ENCODE measurements at places on chromosomes 2 and 18.

- DNase-seq = no peak
Measured at GRCh38 chr2:181947273-181947672, 38.4 kb upstream of the PPP1R1C start.

- no peak for DNase-seq
Measured at GRCh38 chr2:230790981-230791380, 73.8 kb upstream of the ITM2C start.

GRCh38 chr2:202765436-202765835, 106.1 kb downstream of the ICA1L start:
- DNase-seq = no peak

GRCh38 chr2:86029873-86030272, 75.8 kb downstream of the POLR1A start:
- DNase-seq = no peak

- peak; percentile 62 for DNase-seq
Measured at GRCh38 chr18:5943514-5943913, 48.2 kb upstream of the TMEM200C start.

DNA sequence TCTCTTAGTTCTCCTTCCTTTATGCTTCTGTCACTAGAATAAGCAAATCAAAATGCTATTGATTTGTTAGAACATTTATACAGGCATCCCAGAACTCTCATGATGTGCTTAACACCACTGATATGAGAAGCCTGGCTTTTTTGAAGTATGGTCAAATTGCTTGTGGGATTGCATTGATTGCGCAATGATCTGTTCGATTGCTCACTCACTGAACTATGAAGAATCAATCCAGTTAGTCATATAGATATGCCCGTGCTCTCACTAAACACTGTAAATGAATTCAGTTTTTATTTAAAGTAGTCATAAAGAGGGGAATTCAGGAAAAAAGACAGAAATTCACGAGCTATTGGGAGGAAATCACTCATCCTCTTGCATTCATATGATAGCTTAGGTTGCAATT, 1237.8 kb downstream of the SUCLG1 start:
- no peak for DNase-seq

DNA sequence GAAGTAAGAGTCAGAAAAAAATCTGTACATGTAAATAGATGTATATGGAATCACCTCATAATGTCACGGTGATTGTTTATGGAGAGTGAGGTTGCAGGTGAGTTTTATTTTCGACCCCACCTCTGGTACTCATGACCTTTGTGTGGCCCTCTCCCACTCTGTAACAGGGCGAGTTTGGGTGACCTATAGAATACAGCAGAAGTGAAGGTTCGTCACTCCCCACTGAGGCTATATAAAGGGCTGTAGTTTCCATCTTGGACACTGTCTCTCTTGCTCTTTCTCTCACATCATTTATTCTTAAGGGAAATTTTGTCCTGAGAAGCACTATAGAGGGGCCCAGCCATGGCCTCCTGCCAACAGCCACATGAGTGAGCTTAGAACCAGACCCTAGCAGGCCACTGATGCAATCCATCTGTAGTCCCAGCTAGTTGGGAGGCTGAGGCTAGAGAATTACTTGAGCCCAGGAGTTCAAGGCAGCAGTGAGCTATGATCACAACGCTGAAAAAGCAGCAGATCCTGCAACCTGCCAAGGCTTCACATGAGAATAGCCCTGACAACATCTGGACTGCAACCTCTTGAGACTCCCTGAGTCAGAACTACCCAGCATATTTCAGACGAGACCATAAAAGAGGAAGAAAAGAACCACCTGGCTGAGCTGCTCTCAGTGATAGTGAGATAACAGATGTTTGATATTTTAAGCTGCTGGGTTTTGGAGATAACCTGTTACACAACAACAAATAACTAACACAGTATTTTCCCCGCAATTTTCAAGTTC, 74.3 kb upstream of the SLC1A4 start:
- DNase-seq = peak; percentile 91

DNA sequence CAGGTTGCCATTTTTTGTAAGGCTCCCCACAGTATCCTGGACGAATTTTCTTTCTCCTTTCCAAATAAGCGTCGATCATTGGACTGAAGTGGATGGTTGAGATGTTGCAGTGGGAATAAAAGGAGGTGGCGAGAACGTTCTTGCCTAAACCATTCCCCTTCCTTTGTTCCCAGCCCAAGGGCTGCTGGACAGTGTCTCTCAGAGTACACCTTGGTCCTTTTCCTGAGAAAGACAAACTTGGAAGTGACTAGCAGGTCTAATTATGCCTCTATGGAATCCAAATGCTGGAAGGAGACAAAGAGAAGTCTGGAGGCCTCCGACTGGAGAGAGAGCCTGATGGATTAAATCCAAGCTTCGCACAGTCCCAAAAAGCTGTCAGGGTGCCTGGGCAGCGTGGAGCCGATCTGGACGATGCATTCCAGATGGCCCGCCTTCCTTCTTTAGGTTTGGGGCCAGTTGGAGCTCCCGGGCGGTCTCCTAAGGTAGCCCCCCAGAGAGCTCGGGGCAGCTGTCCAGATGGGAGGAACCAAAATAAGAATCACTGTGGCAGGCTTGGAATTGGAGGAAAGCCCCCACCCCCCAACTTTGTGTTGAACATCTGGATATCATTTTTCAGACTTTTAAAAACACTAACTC, 186.8 kb downstream of the TMEM247 start:
- no peak for DNase-seq

GRCh38 chr2:238754259-238754658, 93.6 kb upstream of the TWIST2 start:
- DNase-seq = peak; percentile 3

GRCh38 chr2:165007161-165007744, 51.9 kb upstream of the SLC38A11 start:
- DNase-seq = no peak

DNA sequence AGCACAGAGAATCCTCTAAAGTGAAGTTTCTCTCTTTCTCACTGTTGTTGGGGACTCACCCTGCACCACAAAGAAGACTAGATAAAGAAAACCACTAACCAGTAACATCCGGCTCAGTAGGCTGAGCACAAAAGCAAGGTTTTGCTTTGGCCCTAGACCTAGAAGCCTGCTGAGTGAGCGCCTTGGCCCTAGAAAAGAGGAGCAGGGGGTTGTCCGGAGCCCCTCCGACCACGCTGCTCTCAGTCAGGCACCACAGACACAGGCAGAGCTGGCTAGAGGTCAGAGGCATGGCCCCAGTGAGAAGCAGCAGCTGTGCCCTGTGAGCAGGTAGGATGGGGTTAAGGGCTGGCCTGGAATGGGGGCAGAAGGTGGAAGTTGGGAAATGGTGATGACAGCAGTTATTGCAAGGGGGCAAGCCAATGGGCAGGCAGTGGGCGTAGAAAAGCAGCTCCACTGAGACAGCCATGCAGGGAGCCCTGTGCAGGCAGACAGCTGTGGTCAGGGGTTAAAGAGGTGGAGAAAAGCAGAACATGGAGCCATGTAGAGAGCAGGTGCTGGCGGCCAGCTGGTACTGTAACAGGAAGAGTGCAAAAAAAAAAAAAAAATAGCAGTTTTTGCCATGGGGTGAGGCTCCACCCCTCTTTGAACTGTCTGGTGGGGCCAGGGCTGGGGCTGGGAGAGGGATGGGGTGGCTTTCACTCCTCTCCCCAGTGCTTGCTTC, 36.9 kb upstream of the SLC14A1 start:
- peak; percentile 69 for DNase-seq

- no peak for DNase-seq
Measured at GRCh38 chr2:26136451-26136850, 36.4 kb upstream of the GAREM2 start.
